Activated T-helper 1 cell treated with Interleukin-2 at 50 U/mL for 16 hours (primary cell): ENCODE measurements at places on chromosomes 5 and 9.

GRCh38 chr5:159171274-159171673 lies 38.1 kb downstream of the RNF145 start:
- DNase-seq: no peak

- DNase-seq: no peak
Measured at GRCh38 chr5:81482595-81482994, 88.7 kb upstream of the ACOT12 start.

- DNase-seq: no peak
Measured at GRCh38 chr9:95336281-95336680, 18.8 kb upstream of the FANCC start.

GRCh38 chr5:16410338-16410737 lies 55.3 kb downstream of the ZNF622 start:
- DNase-seq: no peak

GRCh38 chr9:14245901-14246525 lies 67.9 kb downstream of the NFIB start:
- DNase-seq: no peak

GRCh38 chr9:69578026-69578425 lies 94.1 kb downstream of the APBA1 start:
- no peak for DNase-seq

GRCh38 chr5:175343308-175343707 lies 100.7 kb downstream of the DRD1 start:
- no peak for DNase-seq

DNA sequence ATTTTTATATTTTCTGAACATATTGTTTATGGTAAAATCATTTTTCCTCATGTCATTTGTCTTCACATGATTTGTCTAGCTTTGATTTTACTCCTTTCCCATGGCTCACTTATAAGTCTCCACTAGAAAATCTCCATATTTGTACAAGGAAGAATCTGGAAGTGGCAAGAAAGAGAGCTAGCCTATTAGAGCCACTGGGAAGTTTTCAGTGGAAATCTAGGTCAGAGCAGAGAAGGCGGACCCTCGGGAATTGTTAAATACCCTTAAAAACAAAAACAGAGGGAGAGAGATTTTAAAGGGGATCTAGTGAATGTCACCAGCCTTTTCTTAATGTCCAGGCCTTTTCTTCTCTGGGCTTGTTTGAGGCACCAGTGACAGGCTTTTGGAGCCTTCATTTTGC lies 56.6 kb downstream of the GRAMD2B start:
- DNase-seq: no peak

DNA sequence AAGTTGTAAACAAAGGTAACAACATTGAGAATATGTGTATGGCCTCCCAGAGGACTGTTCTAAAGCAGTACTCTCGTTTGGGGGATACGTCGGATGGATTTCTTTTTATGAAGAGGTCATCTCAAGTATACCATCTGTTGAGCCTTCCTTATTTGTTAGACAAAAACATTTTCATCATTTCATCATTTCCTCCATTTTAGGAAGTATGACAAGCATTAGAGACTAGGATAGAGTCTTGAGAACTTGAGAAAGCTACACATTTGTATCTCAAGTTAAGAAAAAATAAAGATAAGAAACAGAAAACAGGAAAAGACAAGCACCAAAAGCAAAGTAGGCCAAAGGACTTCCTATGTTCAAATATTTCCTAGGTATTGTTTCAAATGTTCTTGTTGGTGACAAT lies 307.0 kb downstream of the EFNA5 start:
- no peak for DNase-seq
